ENCODE measurements at places on chromosomes 4 and X.

GRCh38 chr4:143514497-143514896 lies 995 bp downstream of the SMARCA5 start:
- no peak for DNase-seq

DNA sequence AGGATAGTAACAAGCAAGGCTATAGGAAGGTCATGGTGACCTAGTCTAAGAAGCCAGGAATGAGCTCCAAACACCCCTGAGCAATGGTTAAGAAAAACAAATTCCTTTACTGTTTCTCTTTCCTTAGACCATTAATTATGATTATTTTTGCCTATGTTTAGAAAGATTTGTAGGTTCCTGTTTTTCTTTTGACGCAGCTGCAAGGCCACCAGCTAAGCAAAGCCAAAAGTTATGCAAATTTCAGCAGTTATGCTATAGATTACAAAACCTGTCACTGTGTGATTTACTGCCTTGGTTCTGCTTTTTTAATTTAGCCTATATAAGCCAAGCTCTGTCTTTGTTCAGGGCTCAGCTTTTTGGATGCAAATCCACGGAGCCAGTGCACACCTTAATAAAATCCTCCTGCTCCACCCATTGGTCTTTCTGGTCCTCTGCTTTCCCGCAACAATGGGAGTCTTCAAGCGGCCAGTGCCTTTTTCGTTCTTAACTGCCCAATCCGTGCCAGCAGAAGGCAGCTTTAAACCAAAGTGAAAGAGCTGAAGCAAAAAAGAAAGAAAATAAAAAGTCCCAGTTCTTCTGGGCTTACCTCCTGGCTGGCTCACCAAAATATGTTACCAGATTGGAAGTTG lies 1.4 kb upstream of the CEP135 start:
- no peak for DNase-seq

DNA sequence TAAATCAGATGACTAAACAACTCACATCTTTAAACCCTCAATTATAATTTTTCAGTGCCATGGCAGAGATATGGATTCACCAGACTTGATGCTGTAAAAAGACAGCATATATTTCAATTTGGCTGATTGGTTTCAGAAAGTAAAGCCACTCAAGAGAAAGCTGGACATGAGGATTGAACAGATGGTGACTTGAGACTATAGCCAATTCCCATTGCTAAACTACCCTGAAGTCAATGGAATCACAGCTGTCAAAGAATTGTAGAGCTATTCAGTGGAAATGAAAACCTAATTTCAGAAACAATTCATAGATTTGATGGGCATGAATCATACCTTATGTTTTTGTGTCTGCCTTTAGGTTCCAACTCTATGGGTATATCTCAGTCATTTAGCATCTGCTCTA lies 510.6 kb upstream of the BOD1L1 start:
- DNase-seq, result no peak

GRCh38 chr4:138611721-138612120 lies 369.6 kb upstream of the SLC7A11 start:
- no peak for DNase-seq

DNA sequence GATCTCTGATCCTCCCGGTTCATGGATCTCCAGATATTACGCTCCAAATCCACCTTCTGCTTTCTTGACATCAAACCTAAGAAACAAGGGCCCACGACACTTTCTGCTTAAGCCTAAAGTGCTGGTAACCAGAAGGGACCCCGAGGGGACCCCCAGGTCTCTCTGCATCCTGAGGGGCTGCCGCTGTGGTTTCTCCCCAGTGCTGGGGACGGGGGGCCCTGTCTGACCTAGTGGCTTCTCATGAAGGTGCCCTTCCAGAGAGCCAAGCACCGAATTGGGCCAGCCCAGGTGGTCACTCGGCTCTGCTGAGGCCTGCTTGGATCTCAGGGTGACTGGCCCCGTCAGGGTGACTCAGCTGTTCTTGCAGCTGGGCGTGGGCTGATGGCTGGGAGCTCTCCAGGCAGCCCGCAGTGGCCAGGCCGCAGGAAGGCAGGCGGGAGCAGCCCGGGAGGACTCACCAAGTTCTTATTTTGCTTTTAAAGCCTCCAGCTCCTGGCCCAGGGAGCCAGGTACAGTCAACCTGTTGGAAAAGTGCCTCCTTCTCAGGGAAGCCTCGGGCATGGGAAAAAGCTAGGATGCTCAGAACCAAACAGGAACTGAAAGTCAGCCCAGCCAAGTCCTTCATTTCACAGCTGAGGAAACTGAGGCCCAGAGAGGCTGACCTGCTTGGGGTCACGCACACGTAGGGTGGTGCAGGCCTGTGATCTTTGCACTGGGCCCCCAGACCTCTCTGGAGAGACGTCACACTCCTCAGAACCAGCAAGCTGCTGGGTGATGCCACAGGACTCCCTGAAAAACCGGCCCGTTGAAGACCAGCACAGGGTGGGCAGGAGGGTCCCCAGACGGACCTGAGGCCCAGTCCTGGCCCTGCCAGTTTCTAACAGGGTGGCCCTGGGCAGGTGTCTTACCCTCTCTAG lies 16.7 kb downstream of the BLOC1S4 start:
- DNase-seq, result no peak

GRCh38 chr4:78666830-78667258 lies 109.3 kb upstream of the BMP2K start:
- DNase-seq, result no peak

DNA sequence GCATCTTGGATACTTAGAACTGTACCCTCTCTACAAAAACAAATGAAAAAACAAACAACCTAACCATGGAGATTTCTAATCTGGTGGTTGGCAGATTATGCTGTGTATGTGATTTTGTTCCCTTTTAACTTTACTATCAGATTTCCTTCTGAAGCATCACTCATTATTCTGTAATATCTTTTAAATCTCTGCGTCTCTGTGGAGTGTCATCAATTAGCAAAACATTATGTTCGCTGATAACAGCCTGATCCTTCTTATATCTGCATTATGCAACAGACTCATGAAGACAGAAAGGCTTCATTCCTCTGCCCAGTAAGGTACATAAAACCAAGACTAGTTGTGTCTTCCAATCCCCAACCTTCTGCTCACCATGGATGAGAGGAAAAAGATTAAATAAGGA lies 110.3 kb upstream of the PDE5A start:
- no peak for DNase-seq

DNA sequence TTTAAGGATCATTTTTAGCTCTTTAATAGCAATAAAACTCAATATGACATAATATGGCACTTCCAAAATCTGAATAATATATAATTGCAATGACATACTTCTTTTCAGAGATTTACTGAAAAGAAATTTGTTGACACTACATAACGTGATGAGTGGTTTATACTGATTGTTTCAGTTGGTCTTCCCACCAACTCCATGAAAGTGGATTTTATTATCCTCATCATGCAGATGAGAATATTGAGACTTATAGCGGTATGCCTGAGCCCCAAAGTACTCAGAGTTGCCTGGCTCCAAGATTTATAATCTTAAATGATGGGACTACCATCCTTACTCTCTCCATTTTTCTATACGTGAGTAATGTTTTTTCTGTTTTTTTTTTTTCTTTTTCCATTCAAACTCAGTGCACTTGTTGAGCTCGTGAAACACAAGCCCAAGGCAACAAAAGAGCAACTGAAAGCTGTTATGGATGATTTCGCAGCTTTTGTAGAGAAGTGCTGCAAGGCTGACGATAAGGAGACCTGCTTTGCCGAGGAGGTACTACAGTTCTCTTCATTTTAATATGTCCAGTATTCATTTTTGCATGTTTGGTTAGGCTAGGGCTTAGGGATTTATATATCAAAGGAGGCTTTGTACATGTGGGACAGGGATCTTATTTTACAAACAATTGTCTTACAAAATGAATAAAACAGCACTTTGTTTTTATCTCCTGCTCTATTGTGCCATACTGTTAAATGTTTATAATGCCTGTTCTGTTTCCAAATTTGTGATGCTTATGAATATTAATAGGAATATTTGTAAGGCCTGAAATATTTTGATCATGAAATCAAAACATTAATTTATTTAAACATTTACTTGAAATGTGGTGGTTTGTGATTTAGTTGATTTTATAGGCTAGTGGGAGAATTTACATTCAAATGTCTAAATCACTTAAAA lies 15.3 kb downstream of the ALB start:
- no peak for DNase-seq

DNA sequence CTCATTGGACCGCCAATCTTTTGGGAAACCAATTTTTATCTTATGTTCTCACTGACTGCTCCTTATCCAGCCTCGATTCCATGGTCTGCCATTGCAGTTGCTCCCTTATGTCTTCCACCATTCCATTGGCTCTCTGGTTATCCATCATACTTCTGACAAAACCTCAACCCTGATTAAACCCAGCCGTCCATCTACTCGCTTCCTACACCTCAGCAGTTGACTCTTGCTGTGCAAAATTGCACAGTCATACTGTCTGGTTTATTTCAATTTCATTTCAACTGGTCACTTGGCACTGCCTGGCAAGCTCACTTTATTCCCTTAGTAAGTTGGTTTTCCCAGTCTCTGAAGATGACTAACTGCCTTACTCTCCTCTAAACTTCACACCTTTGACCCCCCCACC lies 26.2 kb downstream of the ARL9 start:
- no peak for DNase-seq

DNA sequence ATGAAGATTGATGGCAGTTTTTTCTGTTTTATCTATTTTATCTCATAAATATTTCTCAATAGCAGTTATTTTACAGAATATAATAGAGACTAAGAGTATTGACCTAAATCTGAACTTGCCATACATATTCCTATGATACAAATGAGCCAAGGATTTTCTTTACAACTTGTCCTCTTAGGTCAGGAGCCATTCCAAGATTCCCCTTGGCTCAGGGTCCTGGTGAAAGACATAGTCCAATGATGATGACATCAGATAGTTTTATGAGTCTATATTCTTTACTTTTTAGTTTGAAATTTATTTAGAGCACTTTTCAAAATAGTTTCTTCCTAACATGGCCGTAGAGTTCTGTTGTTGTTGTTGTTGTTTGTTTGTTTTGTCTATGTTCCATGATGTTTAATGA lies 869.1 kb upstream of the GRID2 start:
- no peak for DNase-seq

DNA sequence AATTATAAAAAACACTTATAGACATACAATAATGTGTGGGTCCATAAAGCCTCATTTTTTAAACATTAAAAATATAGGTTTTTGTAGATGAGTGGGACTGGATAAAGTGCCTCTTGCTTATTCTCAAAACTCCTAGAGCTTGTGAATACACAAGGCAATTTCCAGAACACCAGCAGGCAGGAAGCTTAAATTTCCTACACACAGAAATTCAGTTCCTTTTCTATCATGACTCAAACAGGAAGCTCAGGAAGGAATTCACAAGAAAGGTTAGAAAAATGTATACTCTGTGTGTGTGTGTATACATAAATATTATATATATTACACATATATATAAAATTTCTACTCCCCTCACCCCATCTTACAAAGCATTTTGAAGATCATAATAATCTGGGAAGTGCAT lies 11.3 kb downstream of the MAGEB6 start:
- DNase-seq, result no peak

DNA sequence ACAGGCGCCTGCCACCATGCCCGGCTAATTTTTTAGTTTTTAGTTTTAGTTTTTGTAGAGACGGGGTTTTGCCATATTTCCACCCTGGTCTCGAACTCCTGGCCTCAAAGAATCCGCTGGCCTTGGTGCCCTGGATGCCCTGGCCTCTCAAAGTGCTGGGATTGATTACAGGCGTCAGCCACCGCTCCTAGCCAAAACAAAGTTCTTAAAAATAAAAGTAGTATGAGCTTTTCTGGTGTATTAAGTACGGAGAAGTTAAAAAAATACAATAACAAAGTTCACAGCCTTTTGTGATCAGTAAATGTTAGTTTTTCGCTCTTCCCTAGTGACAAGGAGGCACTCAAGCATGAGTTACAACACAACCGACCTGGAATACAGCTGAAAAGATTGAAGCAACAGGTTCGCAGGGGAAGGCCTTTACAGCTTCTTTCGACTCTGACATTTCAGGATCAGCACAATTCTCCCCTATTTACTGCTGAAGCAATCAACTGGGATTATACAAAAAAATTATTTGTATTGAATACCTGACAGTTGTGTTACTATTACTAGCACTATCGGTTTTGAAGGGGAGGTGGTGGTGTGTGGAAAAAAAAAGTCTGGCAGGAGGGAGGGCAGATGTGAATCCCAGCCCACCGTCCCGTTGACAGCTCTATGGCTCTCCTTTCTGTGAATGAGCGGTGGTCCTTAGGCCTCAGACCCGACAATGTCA lies 893 bp upstream of the METAP1 start:
- DNase-seq, result no peak

DNA sequence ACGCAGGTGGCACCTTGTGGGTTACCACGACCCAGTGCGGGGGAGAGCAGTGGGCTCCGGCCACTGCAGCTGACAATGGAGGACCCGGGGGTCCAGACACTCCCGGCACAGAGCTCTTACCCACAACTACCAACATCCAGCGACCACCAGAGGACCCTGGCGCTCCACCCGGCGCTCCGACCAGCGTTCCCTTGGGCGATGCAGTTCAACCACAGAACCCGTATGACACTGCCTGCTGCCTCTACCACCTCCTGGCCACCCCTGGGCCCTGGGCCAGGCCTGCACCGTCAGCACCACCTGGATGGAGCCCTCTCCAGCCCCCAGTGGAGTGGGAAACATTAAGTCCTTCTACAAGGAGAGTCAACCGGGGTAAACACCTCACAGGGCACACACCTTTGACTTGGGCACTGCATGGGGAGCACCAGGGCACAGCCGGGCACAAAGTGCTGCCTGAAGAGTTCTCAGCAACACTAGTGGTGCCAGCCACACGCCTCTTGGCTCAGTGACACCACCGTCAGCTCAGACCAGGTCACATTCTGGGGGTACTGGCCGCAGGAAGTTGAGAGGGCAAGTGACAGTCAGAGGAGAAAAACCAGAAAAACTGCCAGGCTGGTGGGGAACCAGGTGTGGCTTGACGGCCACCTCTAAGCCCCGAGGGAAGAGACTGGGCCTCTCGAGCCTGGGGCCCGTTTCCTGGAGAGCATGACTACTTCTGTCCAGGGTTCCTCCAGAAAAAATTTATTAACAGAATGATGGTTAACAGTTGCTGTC lies 2.6 kb downstream of the CTBP1 start:
- no peak for DNase-seq

DNA sequence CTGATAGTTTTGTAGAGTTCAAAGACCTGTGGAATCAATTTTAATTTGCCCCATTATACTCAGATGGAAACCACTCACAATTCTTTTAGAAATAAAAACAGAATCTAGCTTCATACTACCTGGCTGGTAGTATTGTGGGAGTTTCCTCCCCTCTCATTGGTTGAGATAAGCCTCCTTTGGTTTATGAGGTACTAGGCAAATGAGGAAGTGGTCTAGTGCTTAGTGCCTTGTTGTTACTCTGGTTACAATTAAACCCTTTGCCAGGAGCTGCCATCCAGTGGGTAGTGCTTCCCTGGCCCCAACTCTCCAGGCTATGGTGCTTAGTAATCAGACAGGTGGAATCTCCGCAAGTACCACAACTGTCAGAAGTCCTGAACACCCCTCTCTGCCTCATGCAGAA lies 118.3 kb downstream of the CDKL5 start:
- DNase-seq, result peak; percentile 1

GRCh38 chrX:152220606-152221005 lies 82.2 kb upstream of the MAGEA10 start:
- DNase-seq, result no peak

DNA sequence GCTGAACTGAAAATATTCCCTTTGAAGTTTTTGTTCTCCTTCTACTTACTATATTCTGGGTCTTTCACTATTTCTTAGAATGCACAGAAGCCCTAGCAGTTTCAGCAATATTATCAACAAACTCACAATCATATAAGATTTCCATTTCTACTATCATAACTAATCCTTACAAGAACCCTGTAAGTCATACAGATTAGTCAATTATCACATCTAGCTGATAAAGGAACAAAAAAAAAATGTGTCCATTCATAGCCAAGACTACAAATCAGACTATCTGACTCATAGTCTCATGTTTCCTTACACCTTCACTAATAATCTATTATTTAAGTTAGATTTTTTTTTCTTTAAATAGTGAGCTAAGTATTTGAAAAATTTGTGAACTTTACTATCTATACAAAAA lies 72.5 kb downstream of the LRBA start:
- DNase-seq, result no peak
